ENCODE measurements at places on chromosomes 4 and X.

DNA sequence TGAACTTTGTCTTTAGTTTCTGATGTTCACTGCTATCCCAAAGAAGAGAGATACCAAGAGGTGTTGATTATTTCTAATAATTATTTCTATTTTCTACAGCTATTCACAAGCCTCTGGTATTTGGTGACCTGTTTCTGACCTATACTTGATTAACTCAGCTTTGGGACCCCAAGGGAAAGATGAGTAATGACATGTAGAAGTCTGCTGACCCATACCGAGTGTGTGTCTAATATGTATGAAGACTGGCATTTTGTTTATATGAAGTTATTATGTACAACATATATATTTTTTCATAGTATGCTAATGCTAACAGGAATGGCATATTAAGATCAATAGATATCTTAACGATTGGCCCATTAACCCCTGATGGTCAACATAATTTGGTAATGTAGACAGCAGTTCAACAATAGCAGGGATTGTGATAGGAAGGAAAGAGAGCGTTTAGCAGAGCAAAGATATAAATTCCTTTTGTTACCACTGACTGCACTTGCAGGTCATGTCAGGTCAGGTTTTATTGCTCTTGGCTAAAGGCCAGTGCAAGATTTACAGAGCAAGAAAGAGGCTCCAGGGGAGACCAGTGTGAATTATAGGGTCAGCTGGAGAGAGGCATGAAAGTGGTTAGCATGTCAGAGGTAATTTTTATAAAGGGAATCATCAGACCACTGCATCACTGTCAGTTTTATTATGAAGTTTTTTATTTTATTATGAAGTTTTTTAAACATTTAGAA lies 94.7 kb upstream of the DIPK2B start:
- DNase-seq: peak; percentile 59

DNA sequence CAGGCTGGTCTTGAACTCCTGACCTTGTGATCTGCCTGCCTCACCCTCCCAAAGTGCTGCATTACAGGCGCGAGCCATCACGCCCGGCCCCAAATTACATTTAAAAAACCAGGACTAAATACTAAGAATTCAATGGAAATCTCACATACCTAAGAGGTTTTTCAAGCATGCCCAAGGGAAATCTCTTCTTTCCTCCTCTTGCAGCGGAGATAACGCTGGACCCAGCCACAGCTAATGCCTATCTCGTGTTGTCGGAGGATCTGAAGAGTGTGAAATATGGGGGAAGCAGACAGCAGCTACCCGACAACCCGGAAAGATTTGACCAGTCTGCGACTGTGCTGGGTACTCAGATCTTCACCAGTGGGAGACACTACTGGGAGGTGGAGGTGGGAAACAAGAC lies 7.4 kb downstream of the TRIML1 start:
- DNase-seq: no peak

- no peak for DNase-seq
These were observed 25.4 kb downstream of the SOWAHB start for GRCh38 chr4:76872556-76872955.

DNA sequence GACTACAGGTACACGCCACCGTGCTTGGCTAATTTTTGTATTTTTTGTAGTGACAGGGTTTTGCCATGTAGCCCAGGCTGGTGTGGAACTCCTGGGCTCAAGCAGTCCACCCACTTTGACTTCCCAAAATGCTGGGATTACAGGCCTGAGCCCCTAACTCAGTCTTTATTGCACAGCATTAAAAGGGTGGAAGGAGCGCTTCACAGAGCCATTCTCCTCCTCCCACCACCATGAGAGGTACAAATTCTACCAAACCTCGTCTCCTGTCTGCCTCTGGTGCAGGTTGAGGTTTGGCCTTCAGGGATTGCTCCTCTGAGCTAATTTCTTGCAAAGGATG lies 52.3 kb downstream of the TLR10 start:
- DNase-seq: no peak

DNA sequence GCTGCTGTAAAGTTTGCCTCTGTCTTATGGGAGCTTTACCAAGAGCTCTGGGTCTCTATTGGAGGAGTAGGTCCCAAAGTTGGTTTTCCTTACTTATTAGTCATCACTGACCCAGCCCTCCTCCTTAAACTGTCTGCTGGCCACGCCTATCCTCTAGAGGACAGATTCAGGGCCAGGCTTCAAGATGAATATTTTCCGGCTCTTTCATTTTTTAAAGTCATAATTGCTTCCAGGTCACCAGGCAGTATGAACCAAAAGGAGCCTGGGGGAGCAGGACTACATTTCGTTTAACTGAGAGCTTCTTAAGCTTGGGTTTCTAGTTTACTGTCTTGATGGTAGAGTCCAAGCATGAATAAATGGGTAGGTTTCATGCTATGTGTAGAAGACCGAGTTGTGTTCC lies 13.7 kb downstream of the BCORL1 start:
- DNase-seq: peak; percentile 65
